A549 treated with CORT108297 at 1 μM for 4 hours (cell line): ENCODE measurements at places on chromosomes 6 and 20. TPM values are rescaled to one million over a fixed set of nuclear protein-coding genes. Genes with fewer than 3 reads are reported as not detected.

Gene EYA2
- total RNA-seq: 2.0 to 3.3 TPM (median 2.9 TPM) in 5 replicates

Gene PAX1
- total RNA-seq: 0.03 to 0.10 TPM (median 0.05 TPM) in 3 of 5 replicates, not detected in the others

Gene METTL24
- not detected in 5 replicates for total RNA-seq

Gene C2
- total RNA-seq: 0.21 to 0.68 TPM (median 0.31 TPM) in 5 replicates

Gene C6orf52
- total RNA-seq: 1.1 to 2.2 TPM (median 1.4 TPM) in 5 replicates

Gene TNXB
- total RNA-seq: 0.32 to 0.72 TPM (median 0.56 TPM) in 5 replicates

Gene NKAPL
- not detected in 5 replicates for total RNA-seq

Gene ZC2HC1B
- total RNA-seq: not detected in 5 replicates

Gene RNF217
- 4.9 to 11.0 TPM (median 7.3 TPM) in 5 replicates for total RNA-seq

Gene SERPINB1
- total RNA-seq: 46.3 to 56.4 TPM (median 47.6 TPM) in 5 replicates

Gene APMAP
- 160 to 168 TPM (median 163 TPM) in 5 replicates for total RNA-seq

Gene SMLR1
- not detected in 5 replicates for total RNA-seq

Gene OR2H2
- not detected in 5 replicates for total RNA-seq

Gene MUCL3
- 0.02 to 0.06 TPM (median 0.05 TPM) in 5 replicates for total RNA-seq

Gene RAB44
- total RNA-seq: 0.03 to 0.08 TPM (median 0.05 TPM) in 4 of 5 replicates, not detected in the other

Gene VWA7
- 1.5 to 2.0 TPM (median 1.8 TPM) in 5 replicates for total RNA-seq

Gene LST1
- total RNA-seq: 0.46 to 0.73 TPM in 2 of 5 replicates, not detected in the others

Gene PLCB1
- total RNA-seq: 0.23 to 0.85 TPM (median 0.70 TPM) in 5 replicates

Gene DUSP15
- total RNA-seq: 0.43 to 1.1 TPM (median 0.99 TPM) in 5 replicates

Gene CASP8AP2
- 4.4 to 7.0 TPM (median 6.3 TPM) in 5 replicates for total RNA-seq

Gene ERVFRD-1
- not detected in 5 replicates for total RNA-seq
